ENCODE measurements at places on chromosomes 4 and X.

DNA sequence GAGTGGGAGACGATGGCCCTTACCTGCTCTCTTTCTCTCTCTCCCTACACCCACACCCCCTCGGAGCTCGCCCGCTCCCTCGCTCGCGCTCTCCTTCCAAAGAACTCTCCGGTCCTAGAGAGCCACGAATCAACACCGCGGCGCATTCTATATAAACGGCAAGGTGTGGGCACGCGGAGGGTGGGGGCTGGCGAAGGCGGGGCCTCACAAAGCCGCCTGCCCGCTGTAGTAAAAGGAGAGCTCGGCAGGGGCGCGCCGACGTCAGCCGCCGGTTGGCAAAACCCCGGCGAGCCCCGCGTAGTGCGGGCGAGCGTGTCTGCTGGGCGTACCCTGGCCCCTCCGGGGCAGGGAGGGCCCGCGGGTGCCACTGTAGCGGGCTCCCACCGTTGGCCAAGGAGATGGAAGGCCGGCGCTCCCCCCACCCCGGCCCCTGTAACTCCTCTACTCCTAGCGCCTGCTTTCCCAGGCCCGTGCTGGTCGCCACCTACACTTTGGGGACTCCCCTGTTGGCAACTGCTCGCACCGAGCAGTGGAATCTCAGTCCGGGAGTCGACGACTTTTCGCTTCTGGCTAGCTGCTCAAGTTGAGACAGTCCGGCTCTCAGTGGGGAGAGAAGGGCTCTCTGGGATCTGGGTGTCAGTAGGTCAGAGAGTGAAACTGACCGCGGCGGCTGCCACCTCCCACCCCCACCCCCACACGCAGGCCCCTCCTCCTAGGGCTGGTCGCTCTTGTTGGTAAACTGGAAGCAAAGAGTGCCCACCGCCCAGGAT lies 325.5 kb upstream of the F9 start:
- no peak for DNase-seq

DNA sequence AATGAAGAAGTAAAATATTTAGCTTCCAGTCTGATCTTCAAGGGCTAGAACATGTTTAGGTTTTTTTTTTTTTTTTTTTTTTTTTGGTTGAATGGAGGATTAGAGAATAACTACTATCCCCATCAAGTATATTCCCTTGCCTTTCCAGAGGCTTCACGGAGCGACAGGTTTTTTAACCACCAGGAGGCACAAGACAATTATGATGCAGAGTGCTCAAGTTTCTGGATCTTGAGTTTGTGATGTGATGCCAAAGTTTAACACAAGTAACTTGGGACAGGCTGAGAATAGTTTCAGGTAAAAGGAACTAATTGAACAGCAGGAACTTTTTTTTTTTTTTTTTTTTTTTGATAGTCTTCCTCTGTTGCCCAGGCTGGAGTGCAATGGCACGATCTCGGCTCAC lies 30.3 kb downstream of the CCNI start:
- no peak for DNase-seq

- DNase-seq, result no peak
Observed at GRCh38 chr4:70667740-70668535, 1.6 kb upstream of the JCHAIN start.

GRCh38 chr4:19992471-19993093 lies 259.1 kb upstream of the SLIT2 start:
- DNase-seq, result no peak

- DNase-seq, result no peak
Observed at GRCh38 chr4:89820010-89820409, 17.0 kb downstream of the SNCA start.

DNA sequence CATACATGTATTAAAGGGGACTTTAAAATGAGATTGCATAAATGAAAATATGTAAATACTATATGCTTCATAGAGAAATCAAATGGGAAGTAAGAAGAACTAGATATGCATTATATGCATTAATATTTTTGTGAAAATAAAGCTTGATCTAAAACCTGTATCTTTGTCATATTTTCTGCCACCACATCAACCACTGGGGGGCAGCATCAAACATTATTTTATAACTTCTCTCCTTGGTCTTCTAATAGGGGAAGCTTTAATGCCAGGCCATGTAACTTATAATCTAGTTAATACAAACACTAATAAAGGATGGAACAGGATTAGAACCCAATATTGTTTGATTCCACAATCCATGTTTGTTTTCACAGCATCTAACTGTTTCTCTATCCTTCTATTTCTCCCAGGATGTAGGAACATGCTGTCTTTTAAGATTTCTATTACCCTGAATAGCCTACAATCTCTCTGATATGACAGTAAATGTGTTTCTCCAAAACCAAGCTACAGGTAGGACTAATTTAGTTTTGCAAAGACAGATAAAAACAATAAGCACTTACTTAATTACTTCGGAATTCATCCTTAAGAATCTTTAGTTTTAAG lies 10.0 kb downstream of the QRFPR start:
- DNase-seq, result no peak

GRCh38 chr4:99572527-99573240 lies 1.9 kb upstream of the MTTP start:
- no peak for DNase-seq
